Activated CD4-positive, CD25-positive, alpha-beta regulatory T cell (primary cell): ENCODE measurements at places on chromosomes 13 and 19.

DNA sequence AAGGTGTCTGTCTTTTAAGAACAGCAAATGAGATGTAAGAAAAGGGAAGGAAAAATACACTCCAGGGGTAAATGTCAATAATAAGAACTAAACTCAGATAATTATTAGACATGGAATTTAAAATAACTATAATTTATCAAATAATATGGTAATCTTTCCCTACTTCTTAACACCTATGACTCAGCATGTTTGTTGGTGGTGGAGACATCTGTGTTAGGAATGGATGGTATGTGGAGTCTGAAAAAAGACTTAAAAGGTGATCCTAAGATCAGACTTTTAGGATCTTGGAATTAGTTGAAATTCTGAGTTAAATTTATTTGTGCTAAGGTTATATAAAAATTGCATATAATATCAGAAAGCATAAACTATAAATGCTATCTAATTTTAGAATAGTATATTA lies 915.1 kb downstream of the SLITRK5 start:
- no peak for DNase-seq

- no peak for DNase-seq
Observed at GRCh38 chr19:30450100-30450499, 77.9 kb downstream of the ZNF536 start.

GRCh38 chr13:81487151-81487550 lies 1146.2 kb upstream of the SPRY2 start:
- DNase-seq, result no peak

DNA sequence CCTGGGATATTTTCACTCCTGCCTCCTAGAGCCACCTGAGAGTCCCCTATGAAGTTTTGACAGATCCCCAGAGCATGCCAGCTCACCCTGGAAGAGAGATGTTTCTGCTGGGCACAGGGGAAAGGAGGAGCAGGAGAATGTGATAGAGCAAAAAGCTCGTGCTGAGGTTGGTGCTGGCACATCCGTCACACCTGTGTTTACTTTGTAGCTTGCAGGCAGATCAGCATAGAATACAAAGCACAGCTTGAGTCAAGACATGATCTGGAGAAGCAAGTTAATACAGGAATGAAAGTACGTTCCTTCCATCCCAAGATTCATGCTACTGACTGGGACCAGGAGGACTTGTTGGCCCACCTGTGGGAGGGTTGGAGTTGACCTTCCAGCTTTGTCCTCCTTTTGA lies 46.1 kb downstream of the HSPH1 start:
- no peak for DNase-seq

- DNase-seq, result no peak
Observed at GRCh38 chr13:47646298-47646697, 354.8 kb downstream of the SUCLA2 start.

GRCh38 chr13:37109051-37109678 lies 3.7 kb upstream of the CSNK1A1L start:
- no peak for DNase-seq

GRCh38 chr19:43124360-43124759 lies 41.9 kb upstream of the PSG2 start:
- no peak for DNase-seq

DNA sequence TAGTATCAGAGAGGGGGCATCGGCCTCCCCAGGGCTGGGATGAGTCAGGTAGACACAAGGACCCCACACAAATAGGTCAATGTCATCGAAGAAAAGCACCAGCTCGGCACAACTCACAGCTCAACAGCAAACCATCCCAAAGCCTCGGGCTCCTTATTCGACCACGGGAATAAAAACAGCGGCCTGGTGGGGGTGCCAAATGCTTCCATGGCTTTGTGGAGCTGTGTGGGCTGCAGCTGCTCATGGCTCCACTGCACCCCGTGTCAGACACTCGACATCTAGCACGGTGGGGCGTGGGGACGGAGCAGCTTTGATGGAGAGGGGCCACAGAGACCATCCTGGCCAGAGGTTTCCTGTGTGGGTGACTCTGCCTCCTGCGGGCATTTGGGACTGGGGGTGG lies 212.5 kb upstream of the SOX1 start:
- DNase-seq, result no peak

GRCh38 chr13:37175996-37176395 lies 70.5 kb upstream of the CSNK1A1L start:
- DNase-seq, result no peak

GRCh38 chr13:99305158-99305557 lies 2.0 kb downstream of the GPR183 start:
- DNase-seq, result no peak

DNA sequence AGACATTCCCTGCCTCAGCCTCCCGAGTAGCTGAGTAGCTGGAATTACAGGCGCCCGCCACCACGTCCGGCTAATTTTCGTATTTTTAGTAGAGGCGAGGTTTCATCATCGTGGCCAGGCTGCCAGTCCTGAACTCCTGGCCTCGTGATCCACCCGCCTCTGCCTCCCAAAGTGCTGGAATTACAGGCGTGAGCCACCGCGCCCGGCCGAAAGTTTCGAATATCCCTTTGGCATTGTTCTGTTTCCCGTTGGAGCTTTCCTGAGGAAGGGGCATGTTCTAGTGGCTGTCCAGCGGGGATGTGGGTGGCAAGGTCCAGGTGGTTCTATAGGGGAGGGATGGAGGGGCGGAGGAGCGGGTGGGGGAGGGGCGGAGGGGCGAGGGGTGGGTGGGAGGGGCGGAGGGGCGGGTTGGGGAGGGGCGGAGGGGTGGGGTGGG lies 2.1 kb upstream of the BSG start:
- no peak for DNase-seq

DNA sequence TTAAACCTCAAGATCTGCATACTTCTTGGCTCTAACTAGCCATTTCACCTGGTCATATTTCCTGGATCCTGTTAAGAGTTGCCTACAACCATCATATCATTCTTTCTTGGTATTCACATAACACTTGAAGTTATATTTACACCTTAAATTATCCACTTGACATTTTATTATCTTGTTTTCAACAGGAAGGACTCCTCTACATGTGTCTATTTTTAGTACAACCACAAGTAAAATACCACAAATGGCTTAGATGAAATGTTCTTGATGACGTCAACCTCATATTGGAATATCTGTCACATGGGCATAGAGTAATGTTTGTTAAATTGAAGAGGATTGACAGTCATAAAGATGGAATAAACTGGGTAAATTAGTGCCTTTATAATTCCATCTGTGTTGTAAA lies 9.4 kb downstream of the PCDH20 start:
- no peak for DNase-seq

DNA sequence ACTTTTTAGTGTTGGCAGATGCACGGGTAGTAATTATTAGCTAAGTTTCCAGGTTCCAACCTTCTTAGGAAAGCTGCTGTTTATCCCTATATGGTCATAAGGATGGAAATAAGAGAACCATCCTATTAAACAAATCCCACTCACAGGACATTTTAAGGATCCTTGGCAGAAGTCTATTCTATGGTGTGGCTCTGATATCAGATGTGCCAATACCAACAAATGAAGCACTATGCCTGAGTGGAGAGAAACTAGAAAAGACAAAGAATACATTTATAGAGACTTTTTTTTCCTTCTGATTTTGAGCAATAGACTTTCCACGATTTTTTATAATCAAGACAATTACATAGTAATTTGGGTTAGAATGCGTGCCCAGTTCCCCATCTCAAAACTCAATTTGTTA lies 12.6 kb downstream of the PCDH17 start:
- DNase-seq, result no peak

- no peak for DNase-seq
Observed at GRCh38 chr19:10872546-10873107, 1.3 kb downstream of the CARM1 start.

- DNase-seq, result no peak
Observed at GRCh38 chr13:25447396-25447795, 75.6 kb downstream of the ATP8A2 start.

DNA sequence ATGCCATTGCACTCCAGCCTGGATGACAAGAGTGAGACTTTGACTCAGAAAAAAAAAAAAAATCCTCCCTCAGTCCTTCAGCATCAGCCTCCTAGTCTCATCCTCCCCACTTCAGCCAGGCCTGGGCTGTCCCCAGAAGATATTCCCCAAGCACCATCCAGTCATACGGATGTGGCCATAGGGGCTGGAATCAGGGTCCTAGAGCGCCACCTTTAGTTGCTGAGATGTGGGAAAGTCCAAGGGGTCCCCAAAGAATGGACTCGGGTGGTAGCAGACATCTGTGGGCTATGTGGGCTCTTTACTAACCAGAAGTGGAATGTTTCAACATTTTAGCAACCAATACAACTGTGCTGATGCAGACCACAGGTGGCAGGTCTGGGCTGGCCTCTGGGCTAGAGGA lies 3.1 kb upstream of the TYROBP start:
- DNase-seq, result no peak

- no peak for DNase-seq
Observed at GRCh38 chr13:21088534-21088933, 27.1 kb upstream of the LATS2 start.

DNA sequence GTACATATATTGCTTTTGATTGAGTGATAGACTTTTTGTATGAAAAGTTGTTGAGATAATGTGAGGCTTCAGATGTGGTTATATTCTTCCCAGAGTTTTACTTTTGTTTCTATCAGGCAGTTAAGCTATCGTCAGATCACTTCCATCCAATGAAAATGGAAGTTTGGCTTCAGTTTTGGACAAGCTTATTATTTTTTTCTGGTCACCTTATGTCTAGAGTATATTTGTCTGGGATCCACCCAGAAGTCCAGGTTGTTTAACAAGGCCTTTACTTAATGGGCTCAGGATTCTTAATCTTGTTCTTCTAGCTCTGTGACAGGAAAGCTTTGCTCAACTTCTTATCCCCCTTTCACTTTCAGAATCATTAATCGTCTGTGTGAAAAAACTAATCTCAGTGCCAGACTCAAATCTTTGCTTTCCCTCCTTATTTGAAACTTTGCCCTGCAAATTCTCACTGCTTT lies 150.9 kb downstream of the PDS5B start:
- no peak for DNase-seq

DNA sequence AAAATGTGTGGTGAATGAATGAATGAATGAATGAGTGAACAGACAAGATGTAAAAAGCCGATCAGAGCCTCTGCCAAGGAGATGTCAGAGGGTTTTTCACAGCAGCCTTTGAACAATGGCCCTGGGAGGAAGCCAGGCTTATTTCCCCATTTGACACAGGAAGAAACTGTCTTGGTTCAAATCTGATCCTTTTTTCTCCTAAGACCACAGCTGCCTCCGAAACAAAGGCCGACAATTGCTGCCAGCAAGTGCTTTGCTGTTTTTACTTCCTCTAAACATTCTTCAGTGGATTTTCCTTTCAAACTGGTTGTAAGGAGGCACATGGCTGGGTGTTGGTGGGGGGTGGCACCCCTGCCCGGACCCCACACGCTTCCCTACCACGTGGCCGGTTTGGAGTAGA lies 44.2 kb upstream of the HOMER3 start:
- DNase-seq, result no peak

GRCh38 chr13:65605396-65605795 lies 1624.7 kb downstream of the PCDH9 start:
- DNase-seq, result no peak

DNA sequence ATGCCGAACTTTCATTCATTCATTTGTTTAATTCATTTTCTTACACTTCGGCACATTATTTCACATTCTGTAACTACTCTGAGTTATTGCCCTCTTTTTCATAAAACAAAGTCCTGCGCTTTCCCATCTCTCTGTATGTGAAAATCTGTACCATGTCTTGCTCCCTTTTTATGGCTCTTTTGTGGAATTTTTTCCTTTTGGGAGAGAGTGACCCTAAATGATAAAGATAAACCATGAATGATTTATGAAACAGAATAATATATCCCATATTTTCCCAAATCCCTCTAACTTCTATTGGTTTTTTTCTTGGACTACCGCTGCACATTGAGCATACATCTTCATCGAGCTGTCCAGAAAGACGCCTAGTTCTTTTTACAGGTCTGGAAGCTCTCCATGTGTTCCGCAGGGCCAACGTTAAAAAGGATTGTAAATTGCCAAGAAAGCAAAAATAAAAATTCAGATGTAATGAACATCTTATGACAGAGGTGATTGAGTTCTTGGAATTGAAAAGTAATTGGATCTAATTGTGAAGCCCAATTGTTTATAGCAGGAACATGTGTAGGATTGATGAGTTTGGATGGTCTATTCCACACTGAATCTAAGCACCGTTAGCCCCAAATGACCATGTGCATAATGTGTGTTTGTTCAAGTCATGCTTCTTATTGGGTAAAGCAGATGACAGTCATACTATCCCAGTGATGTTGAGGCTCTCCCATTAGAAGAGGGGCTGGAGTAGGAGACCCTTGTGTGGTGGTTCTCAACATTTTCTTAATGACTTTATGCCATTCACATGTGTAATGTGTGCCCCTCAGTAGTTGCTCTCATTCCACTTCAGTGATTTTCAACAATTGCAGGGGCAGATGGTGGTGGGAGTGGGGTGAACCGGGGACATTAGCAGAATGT lies 378.9 kb downstream of the DLEU7 start:
- no peak for DNase-seq

- DNase-seq, result no peak
Observed at GRCh38 chr13:29563941-29564340, 31.5 kb downstream of the SLC7A1 start.

DNA sequence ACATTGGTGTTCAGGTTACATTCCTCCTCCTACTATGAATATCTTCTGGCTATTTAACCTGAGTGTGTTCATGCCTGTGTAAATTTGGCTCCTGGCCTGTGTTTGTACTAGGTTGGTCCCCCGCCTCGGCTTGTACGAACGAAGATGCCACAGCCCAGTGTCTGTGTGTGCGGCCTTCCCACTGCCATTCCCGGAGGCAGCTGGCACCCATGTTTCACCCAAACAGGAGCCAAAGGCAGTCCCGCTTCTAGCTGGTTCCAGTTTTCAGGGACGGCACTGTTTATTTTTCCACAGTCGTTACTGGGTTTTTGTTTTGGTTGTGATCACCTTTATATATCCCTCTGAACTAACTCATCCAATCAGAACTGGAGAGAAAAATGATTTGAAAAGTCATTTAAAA lies 102.5 kb upstream of the ZNF536 start:
- DNase-seq, result no peak

DNA sequence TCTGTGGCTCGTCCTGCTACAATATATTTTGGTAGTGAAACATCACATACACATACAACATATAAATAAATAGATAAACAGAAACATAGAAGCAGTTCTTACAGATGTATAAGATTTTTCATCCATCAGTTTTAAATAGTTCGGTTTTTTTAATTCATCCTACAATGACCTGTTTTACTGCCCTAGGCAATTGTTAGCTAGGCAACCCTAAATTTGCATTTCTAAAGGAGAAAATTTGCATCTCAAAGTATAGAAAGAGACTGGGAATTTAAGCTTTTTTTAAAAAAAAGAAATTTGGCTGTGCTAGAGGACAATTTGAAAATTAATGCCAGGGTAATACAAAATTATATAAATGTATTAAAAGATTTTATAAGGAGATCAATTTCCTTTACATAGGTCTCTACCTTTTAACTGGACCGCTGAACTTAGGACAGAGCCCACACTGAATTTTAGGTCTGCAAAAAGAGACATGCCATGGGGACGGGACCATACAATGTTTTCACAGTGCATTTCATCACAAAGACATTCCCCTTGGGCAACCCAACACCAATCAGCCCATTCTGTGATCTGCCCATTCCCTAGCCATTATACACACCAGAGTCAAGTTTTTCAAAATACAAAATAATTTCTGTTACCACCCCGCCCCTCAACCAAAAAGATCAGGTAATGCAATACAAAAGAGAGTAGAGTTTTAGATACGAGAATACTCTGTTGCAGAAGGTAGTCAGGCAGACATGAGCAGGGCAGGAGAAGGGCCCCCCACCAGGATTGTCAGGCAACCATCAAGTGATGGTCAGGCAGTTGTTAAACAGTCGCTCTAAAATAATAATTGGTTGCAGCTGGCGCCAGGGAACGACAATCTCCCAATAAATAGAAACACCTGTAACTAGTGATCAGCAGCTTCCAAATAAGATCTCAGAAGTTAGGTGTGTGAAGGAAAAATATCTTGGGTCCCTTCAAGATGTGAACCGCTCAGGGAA lies 299.7 kb upstream of the SGCG start:
- no peak for DNase-seq
